Astrocyte (in vitro differentiated cells and primary cell): ENCODE measurements at places on chromosomes 16 and 17. TPM values are rescaled to one million over a fixed set of nuclear protein-coding genes. Genes with fewer than 3 reads are reported as not detected.

The CD300LB gene
- total RNA-seq, result not detected in 2 replicates

The PHOSPHO1 gene
- total RNA-seq, result 0.79 and 0.95 TPM in 2 replicates

The AOC2 gene
- total RNA-seq, result 4.1 and 5.0 TPM in 2 replicates

The HCRT gene
- not detected in 2 replicates for total RNA-seq

The SOX8 gene
- total RNA-seq, result 0.70 and 0.98 TPM in 2 replicates

The ANKFN1 gene
- not detected in 2 replicates for total RNA-seq

The TMEM238L gene
- not detected in 2 replicates for total RNA-seq

The PYDC1 gene
- not detected in 2 replicates for total RNA-seq

The NTN1 gene
- 8.6 and 9.8 TPM in 2 replicates for total RNA-seq

The PRSS36 gene
- total RNA-seq, result 0.19 and 0.41 TPM in 2 replicates

The TAC4 gene
- not detected in 2 replicates for total RNA-seq

GRCh38 chr17:67862614-67863217, 37.4 kb downstream of the BPTF start:
- DNase-seq, result no peak

DNA sequence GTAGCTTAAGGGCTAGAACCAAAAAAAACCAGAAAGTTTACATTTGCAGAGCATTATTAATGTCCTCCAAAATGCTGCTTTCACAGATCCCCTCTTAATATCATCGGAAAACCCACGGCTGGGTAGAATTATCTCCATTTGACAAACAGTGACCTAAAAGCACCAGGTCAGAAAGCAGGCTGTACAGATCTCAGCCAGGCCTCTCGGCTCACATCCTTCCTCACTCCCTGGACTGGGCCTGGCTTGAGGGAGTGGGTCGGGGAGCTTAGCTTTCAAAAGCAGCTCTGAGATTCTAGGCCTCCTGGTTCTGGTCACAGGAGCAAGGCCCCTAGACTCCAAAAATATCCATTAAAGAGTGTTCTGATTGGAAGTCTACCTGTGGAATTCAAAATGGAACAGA, 9.1 kb upstream of the SLC12A3 start:
- DNase-seq, result no peak

DNA sequence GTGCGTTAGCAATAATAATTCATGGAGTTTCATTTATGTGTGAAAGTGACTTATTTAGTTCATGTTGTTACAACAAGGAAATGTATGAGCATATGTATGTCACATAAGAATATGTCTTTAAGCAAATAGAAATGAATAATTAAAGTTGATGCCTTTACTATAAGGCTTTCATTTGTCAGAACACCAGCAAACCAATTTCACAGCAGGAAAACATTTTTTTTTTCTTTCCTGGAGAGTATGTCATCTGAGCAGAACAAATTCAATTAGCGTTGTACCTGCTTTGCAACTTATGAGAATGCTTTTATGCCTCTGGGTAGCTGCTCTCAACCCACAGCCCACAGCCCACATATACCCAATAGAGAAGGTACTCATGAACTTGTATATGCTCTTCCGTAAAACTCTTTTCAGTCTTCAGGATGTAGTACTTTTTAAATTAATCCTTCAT, 26.3 kb upstream of the APOH start:
- no peak for DNase-seq

GRCh38 chr16:78452025-78452555, 352.6 kb downstream of the WWOX start:
- DNase-seq, result no peak

DNA sequence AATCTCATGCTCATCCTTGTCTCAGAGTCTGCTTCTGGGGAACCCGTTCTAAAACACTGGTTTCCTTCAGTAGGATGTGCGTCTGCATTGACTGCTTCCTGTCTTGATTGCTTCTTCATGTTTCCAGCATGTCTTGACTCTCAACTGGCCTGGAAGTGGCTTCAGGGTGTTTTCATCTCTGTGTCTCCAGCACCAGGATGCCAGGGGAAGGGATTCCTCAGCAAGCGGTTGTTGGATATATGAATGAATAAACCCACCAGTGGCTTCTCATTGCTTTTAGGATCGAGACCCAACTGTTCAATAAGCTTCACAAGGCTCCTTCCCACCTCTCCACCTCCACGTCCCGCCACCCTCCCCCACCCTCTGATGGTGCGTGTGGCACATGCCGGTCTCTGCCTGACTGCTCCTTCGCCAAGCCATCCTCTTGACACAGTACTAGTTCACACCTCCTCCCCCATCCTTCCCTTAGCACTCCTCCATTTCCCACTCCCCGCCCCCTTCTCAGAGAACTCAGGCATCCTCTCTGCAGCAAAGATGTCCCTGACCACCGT, 14.1 kb upstream of the TNS4 start:
- no peak for DNase-seq

DNA sequence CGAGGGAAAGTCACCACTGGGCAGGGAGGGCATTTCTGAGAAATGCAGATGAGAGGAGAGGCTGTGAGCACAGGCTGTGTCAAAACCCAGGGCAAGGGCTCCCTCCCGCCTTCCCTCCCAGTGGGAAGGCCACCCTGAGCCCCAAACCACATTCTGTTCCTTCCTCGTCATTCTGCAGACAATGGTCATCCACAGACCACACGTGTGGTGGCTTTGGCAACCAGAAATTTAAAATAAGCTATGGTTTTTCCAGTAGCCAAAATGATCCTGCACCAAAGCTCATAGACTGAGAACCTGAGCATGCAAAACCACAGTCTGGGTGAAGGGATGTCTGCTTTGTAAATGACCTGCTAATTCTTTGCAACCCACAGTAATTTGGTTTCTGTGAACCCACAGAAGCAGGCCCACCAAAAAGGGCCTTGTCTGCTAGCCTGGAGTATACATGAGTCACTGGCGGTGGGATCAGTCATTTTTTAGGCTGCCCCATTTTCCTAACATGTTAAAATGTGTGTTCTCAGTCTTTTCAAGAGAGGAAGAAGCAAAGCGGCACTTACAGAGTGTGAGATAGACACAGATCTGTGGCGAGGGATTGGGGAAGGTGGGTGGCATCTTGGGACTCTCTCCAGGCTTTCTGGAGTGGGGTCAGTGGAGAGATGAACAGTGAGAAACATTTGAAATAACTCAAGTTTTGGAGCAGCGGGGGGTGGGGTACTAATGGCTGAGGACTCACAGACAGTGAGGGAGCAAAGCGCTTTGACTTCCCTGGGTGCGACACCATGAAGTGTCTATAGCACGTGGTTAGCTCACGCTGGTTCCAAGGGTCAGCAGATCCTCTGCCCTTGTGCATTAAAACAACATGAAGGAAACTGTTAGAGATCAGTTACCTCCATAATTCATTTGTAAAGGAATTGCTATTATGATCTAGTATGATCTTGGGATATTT, 20.5 kb downstream of the GRB7 start:
- DNase-seq, result peak; percentile 86

- peak; percentile 13 for DNase-seq
Measured at GRCh38 chr16:81266680-81267095, 28.2 kb downstream of the BCO1 start.

DNA sequence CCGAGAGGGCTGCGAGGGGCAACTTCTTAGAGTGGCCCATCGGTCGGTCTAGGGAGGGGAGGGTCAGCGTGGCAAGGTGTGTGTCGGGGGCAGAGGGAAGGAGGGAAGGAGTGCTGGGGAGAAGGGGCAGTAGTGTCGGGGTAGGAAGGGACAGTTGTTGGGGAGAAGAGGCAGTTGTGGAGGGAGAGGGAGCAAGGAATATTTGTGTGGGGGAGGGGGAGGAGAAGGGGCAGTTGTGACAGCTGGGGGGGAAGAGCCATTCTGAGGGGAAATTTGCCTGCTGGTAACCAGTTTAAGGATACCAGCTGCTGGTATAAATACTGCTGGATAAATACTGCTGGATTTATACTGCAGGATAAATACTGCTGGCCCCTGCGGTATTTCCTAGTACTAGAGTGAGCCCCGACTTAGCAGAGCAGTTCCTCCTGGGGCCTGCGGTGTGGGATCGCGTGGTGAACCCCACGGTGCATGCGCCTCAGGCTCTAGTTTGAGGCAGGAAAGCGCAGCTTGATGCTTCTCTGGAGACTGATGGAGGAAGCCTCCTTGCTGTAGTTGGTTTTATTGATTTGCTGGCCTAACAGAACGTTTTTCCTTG, 309 bp downstream of the DNAH2 start:
- DNase-seq, result no peak

DNA sequence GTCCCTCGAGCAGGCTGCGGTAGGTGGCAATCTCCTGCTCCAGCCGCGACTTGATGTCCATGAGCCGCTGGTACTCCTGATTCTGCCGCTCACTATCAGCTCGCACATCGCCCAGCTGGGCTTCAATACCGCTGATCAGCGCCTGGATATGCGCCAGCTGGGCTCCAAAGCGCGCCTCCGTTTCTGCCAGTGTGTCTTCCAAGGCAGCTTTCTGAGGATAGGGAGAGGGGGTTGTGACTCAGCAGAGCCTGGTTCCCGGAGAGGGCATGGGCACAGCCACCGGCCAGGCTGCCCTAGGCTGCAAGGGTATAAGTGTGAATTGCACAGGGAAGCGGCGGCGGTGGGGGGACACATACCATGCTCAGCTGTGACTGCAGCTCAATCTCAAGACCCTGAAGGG, 4.3 kb downstream of the KRT19 start:
- DNase-seq, result no peak

GRCh38 chr17:42568341-42569111, 1.6 kb downstream of the MLX start:
- DNase-seq, result no peak

DNA sequence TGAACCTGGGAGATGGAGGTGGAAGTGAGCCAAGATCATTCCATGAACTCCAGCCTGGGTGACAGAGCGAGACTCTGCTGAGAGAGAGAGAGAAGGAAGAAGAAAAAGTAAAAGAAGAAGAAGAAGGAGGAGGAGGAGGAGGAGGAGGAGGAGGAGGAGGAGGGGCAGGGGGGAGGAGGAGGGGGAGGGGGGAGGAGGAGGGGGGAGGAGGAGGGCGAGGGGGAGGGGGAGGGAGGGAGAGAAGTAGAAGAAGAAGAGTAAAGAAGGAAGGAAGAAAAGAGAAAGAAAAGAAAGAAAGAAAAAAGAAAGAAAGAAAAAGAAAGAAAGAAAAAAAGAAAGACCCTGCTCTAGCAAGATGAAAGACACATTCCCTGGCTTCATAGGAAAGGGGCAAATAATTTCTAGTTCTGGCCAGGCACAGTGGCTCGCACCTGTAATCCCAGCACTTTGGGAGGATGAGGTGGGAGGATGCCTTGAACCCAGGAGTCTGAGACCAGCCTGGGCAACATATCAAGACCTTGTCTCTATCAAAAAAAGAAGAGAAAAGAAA, 23.6 kb downstream of the SOCS1 start:
- DNase-seq, result no peak

GRCh38 chr17:51056813-51057510, 63.7 kb downstream of the SPAG9 start:
- DNase-seq, result peak; percentile 100

DNA sequence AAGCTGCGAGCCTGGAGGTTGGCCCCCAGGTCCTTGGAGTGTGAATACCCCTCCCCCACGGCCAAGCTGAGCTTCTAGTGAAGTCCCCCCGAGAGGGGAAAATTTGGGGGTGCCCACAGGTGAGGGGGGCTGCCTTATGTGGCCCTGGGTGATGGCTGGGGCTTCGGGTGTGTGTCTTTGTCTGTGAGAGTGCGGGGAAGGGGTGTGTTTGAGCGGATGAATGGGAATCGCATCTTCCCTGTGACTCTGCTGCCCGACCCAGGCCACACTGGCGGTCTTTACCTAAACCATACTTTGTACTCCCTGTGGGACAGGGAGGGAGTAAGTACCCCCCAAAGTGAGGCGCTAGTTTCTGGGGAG, 1.3 kb downstream of the SBK1 start:
- no peak for DNase-seq

- no peak for DNase-seq
Measured at GRCh38 chr17:2138318-2138717, 83.4 kb downstream of the HIC1 start.

- no peak for DNase-seq
Measured at GRCh38 chr16:72404299-72404698, 232.3 kb upstream of the PMFBP1 start.

- DNase-seq, result no peak
Measured at GRCh38 chr17:63542942-63543821, 7.1 kb upstream of the DCAF7 start.

DNA sequence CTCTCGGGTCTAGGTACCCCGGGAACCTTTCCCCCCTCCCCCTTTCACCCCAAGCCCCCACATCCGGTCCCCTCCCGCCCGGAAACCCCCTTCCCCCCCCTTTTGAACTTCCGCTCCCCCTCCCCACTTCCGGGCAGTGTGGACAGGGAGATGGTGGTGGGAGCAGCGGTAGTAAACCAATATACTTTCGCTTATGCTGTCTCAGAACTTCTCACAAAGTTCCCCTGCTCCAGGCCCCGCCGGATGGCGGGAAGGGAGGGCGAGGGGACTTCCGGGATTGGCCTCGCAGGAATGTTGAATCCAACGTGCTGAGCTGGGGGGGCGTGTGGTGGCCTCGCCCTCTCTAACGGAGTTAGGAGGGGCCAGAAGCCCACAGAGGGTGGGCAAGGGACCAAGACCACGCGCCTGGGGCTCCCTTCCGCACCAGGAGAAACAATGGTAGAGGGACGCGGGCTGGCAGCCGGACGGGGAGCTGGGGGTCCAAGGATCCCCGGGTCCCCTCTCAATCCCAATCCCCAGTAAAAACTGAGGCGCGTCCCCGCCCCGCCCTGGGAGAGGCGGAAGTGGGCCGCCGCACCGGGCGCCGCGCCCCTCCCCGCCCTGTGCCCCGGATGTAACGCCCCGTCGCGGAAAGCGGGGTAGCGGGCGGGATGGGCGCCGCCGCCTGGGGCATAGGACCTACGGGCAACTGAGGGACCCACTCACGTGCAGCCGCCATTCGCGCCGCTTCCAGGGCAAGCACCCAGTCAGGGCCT, 742 bp downstream of the PFN1 start:
- DNase-seq, result no peak

DNA sequence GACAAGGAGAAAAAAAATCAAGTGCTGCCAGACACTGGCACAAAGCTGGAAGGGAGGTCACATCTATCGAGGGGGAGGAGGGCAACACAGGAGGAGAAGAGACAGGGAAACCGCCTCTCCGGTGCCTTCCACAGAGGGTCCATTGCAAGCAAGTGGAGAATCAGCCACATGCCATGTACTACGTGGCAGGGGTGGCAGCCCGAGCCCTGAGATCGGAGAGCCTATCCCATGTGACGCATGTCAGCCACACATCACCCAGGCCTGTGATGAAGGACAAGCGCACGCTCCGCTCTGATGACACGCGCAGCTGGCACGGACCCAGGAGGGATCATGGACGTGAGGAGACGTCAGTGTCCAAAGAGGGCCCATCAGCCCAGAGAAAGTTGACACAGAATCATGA, 30.1 kb downstream of the ADCY9 start:
- DNase-seq, result no peak

- no peak for DNase-seq
Measured at GRCh38 chr17:79628861-79629547, 18.2 kb upstream of the RBFOX3 start.

GRCh38 chr16:57265850-57266530, 18.5 kb downstream of the PLLP start:
- DNase-seq, result peak; percentile 61
